ENCODE measurements at places on chromosomes 4 and X.

- DNase-seq: no peak
Observed at GRCh38 chrX:134773041-134773440, 114.8 kb upstream of the PLAC1 start.

DNA sequence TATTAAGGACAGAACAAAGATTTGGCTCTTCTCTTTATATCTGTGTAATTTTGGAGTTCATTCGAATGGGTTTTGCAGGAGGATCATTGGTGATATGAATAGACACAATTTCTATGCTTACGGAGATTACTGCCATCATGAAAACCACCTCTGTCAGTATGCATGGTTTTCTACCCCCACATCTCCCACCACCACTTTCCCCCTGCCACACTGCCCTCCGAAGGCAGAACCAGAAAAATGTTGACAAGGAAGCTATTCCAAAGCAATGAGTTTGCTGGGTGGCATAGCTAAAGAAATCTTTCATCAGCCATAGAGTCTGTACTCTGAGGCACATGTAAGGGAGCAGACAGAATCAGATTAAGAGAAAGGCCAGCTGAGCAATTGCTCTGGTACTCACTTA lies 567.3 kb upstream of the ACTRT1 start:
- DNase-seq: no peak

GRCh38 chr4:26584725-26585124 lies 841 bp downstream of the TBC1D19 start:
- DNase-seq: no peak

GRCh38 chr4:83758285-83758684 lies 222.4 kb downstream of the GPAT3 start:
- DNase-seq: no peak

GRCh38 chr4:189046642-189047041 lies 894.0 kb upstream of the FRG1 start:
- no peak for DNase-seq

DNA sequence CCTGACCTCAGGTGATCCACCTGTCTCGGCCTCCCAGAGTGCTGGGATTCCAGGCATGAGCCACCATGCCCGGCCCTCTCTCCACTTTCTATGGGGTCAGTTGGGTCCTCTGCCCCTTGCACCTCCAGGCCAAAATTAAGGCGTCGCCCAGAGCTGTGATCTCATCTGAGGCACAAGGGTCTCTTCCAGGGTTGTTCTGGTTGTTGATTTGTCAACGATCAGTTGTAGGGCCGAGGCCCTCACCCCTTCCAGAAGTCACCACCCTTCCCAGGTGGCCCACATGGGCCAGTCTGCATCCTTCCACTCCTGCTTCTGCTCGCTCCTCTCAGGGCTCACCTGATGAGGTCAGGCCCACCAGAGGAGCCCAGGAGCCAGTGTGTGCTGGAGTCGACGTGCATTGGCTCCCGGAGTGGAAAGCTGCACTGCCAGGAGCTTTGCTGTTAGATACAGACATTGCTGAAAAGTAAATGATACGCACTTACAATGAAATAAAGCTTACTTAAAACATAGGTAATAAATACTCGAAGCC lies 14.3 kb upstream of the TMEM271 start:
- DNase-seq: no peak

GRCh38 chr4:80058740-80059139 lies 14.3 kb downstream of the ANTXR2 start:
- DNase-seq: no peak
